ENCODE measurements at places on chromosomes 1 and 21.

DNA sequence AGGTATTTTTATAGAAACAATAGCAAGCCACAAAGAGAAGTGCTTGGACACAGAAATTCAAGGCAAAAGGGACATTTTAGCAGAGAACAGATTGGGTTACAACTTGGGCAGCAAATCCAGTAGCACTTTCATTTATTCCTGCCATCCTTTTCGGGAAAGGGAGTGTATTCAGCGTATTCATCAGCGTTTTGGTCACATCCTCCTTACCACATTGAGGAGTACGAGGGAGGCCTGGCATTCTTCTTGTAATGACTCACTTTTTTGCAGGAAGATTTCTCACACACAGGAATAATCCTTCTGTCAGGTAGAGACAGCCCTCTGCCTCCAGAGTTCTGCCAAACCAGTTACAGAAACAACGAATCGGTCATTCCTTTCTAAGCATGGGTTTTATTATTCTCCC lies 18.1 kb upstream of the FAM78B start:
- no peak for DNase-seq

DNA sequence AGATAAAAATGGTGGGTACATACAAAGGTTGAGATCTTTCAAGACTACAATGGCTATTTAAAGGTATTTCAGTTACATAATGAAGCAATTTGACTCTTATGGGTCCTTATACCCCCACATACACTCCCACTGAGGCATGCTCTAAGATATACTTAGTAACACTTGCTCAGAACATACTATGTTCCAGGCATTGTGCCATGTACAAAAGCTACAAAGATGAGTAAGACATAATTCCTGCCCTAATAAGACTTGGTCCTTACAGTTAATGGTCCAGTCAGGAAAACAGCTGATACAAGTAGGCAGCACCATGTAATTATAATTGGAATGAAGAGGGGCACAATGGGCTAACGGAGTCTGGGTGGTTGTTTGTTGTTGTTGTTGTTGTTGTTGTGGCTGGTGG lies 166.7 kb upstream of the BEND5 start:
- DNase-seq: no peak

DNA sequence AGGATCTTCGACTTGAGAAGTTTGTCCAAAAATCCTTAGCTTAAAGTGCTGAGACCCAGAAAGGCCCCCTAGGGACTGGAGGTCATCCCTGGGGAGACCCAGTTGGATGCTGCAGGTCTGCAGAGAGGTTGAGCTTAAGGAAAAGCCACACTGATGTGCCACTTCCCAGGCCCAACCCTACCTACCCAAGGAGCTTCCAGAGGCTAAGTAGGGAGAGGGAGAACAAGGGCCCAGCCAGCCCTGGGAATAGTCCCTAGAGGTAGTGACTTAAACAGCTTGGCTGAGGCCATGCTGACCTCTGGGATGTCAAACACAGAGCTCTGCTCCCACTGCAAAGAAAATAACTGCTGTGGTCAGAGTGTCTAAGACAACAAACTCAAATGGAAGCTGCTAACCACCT lies 693.7 kb downstream of the MATN1 start:
- DNase-seq: no peak

DNA sequence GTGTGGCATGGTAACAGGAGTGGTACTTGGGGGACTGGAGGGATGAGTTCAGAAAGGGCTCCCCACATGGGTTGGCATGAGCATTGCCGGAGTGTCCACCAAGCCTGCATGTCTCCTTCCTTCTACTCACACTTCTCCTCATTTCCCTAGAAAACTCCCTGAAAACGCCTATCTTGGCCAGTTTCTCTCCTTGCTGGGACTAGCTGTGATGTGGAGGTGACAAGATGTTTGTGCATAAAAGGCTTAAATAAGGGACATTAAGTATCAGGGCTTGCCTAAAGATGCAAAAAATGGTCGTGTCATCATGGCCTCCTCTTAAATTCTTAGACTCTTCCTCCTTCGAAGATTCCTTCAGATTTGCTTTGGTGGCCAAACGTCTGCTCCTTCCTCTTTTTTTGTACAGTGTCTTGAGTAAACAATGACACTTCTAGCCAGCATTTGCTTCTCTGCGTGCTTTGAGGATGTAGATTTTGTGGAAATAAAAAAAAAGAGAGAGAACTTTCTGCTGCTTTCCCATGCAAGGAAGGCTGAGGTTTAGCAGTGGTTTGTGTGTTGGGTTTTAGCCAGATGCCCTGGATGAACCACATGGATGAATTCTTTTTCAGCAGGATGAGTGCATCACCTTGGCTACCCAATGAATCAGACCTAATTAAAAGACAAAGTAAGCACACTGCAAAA lies 239.1 kb upstream of the IRF2BP2 start:
- DNase-seq: no peak

GRCh38 chr1:92488832-92489231 lies 2.1 kb upstream of the GFI1 start:
- DNase-seq: no peak

GRCh38 chr1:89590341-89591080 lies 42.4 kb upstream of the LRRC8C start:
- DNase-seq: no peak

All from hematopoietic multipotent progenitor cell treated with erythropoietin and hydrocortisone succinate and interleukin-3 and kit ligand, for 17 days (in vitro differentiated cells).